Activated T-helper 1 cell treated with anti-CD3 and anti-CD28 coated beads, Interleukin-12 subunit alpha, Interleukin-12 subunit beta, Interleukin-2, Interleukin-4 antibody, amounts not matched to agents 30 ng/mL and 10 ng/mL and 1 ng/mL, durations not matched to agents 14 hours and 24 hours and 36 hours (primary cell): ENCODE measurements at places on chromosomes 5 and 9.

GRCh38 chr9:126613651-126614050, at the start of gene LMX1B:
Gene LMX1B (plus strand): TSS chr9:126613928. CDS start chr9:126614450, 522 bp downstream.
- no peak for DNase-seq

DNA sequence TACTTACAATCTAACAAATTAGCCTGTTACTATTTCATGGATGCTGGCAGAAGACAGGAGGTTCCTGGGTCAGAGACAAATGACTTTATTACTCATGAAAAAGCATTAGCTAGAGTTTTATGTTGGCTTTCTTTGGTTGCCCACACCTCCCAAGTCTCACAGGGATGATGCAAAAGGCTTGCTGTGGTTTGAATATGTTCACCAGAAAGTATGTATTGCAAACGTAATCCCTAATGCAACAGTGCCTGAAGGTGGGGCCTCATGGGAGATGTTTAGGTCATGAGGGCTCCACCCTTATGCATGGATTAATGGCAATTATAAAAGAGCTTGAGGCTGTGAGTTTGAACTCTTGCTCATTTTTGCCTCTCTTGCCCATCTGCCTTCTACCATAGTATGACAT, 28.5 kb downstream of the DPYSL3 start:
- no peak for DNase-seq

- no peak for DNase-seq
Measured at GRCh38 chr5:1495525-1495897, 28.2 kb downstream of the LPCAT1 start.

GRCh38 chr9:136353757-136354488, 9.6 kb downstream of the DNLZ start:
- no peak for DNase-seq

DNA sequence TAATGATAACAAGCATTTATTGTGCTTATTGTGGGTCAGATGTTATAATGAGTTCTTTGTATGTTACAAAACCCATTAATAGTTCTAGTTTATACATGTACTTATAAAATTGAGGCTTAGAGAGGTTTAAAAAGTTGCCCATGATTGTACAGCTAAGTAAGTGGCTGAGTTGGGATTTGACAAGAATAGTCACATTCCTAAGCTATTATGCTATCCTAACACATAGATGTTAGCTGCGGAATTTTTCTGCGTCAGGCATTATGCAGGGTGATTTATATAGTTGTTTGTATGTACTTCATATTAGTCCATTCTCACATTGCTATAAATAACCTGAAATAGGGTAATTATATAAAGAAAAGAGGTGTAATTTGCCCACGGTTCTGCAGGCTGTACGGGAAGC, 12.5 kb downstream of the COMMD10 start:
- DNase-seq = no peak

GRCh38 chr9:77158772-77159513, 18.4 kb upstream of the VPS13A start:
- DNase-seq = no peak

DNA sequence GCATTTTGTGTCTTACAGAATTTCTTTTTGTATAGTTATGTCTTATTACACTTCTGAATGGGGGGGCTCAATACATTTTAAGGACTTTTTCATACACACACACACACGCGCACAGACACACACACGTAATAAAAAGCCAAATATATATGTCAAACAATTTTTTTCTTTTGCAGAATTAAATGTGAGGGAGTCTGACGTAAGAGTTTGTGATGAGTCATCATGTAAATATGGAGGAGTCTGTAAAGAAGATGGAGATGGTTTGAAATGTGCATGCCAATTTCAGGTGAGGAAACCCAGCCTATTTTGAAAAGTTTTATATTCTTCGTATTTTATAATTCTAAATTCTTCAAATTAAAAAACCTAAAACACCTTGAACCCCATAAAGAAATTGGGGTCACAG, 25.6 kb downstream of the TMEFF1 start:
- DNase-seq = no peak

DNA sequence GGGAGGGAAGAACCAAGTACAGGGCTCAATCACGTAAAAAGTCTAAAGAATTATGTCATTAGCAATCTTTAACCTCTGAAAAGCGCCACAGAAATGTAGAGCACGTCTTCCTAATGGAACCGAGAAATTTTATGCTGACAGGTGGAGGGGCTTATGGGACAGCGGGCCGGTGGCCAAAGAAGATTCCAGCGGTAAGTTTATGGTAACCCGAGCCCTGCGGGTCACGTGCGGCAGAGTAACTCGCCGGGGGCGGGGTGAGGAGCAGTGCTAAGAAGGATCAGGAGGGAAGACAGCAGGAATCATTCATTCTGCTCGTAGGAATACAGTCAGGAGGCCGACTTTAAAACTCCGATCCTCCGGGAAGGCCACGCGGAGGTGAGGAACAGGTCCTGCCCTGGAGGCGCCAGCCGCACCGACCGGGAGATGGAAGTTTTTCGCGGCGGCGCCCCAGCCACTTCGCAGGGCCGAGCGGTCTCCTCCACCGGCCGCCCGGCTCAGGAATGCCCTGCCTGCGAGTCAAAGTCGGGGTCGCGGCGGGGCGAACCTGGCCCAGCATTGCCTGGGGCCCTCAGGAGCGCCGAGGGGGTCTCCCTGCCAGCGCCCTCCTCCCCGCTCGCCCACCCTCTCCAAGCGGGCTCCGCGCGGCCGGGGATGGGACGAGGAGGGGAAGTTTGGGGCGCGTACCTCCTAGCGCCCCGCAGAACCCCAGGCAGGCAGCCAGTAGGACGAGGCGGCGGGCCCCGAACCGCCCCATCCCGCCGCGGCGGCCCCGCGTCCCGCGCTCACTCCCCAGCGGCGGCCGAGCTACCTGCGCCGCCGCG, 101.8 kb downstream of the ESM1 start:
- DNase-seq = no peak

GRCh38 chr5:2755076-2755680, 3.7 kb upstream of the IRX2 start:
- no peak for DNase-seq

DNA sequence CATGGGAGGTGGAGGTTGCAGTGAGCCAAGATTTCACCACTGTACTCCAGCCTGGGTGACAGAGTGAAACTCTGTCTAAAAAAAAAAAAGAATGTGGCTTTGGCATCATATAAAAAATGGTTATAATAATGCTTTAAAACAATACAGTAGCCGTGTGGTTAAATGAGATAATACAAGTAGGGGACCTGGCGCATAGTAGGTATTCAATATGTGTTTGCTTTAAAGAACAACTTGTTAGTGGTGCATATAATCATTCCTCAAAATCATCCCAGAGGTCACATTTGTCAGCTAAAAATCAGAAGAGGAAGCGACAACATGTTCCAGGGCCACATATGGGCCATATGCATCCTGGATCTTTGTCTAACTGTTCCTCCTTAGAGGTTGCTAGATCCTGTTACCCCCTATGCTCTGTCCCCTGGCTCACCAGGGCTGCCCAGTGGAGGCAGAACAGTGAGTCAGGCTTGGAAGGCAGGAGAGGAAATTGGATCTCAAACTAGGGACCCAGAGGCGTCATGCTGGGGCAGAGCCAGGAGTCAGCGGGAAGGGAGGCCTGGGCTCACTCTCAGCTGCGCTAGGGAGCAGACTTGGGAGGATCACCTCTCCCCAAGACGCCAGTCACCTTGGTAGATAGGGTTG, 27.7 kb downstream of the LHX6 start:
- DNase-seq = no peak

DNA sequence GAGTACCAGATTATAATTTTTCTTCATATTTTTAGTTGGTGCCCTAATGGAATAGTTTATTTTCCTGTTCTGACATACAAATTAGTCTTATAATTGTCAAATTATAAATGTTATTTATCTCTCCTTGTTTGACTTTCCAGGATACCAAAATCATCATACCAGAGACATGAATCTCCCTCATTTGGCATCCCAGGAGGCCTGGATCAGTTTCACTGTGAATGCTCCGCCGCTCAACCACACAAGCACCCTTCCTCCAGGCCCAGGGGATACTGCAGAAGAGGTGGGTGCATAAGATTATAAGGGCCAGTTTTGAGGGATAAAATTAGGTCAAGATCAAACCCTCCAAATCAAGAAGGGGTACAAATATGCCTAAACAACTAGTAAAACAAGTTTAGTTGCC, 1229.3 kb downstream of the CDH12 start:
- DNase-seq = no peak
